Fibroblast of skin of scalp (primary cell): ENCODE measurements at places on chromosomes 4 and X.

- DNase-seq = no peak
Measured at GRCh38 chr4:4386296-4386735, 586 bp upstream of the NSG1 start.

DNA sequence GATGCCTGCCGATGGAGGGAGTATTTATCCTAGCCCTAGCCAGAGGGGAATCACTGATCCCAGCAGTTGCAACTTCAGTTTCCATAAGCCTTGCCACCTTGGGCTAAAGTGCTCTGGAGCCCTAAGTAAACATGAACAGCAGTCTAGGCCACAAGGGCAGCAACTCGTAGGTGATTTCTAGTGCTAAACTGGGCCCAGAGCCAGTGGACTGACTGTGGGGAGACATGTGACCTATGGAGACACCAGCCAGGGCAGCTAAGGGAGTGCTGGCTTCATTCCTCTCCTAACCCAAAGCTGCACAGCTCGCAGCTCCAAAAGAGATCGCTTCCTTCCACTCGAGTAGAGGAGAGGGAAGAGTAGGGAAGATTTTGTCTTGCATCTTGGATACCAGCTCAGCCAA, 120.8 kb upstream of the MAGEA10 start:
- no peak for DNase-seq

DNA sequence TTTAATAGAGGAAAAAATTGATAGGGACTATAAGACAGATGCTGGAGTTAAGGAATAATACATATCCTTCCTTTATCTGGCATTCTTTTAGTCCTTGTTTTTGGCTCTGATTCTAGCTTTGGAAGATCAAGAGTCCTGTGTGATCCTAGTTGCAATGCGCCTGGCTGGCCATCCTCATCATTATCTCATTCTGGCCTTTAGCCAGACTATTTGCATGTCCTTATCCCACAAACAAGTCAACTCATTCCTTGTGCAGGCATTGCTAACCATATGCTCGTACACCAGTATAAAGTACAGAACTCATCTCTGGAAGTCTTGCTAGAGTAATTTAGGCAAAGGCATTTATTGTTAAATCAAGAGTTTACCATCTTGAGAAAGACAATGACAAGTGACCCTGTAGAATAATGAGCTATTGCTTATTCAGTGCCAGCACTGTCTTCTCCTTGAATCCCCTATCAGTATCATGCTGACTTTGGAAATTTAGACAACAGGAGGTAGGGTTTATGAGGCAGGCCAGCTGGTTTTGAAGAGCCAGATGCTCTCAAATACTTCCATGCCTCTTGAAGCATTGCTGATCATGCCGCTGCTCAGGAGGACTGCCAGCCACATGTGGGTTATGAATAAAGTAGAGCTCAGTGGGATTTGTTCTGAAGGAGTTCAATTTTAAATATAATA, 1730.3 kb upstream of the TENM3 start:
- no peak for DNase-seq

- peak; percentile 22 for DNase-seq
Measured at GRCh38 chr4:39032218-39033085, at the start of gene TMEM156. TSS of gene TMEM156 (minus strand) at chr4:39032409. CDS start at chr4:39032313, 96 bp downstream.

GRCh38 chr4:41125558-41126311, 88.6 kb downstream of the APBB2 start:
- peak; percentile 82 for DNase-seq

DNA sequence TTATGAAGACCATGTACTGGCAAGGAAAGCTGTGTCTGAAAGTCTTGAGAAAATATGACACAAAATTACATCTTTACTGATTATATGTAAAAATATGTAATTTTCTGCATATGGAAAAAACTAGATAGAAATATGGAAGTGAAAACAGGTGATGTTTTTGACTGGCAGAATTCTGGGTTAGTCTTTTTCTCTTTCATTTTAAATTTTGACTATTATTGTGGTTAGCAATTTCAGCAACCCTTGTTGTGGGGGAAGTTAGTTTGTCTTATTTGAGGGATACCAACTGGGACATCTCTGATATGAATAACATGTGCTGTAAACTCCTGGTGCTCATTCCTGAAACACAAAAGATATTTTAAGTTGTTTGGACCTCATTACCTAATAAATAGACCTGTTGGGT, 49.9 kb upstream of the CPEB2 start:
- DNase-seq = no peak

DNA sequence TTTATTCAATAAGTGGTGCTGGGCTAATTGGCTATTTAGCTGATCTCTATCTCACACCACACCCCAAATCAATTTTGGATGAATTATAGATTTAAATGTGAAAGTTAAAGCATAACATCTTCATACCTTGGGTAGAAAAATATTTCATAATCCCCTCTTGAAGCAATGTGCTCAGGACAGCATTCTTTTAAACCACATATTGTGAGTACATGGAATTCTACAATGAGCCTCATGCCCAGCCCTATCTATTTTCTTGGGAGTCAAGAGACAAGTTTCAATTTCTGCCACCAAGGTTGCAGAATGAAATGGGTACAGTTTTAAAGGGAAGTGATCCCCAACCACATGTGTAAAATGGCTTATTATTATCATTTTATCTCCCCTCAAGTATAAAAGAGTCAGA, 30.6 kb upstream of the GPRIN3 start:
- no peak for DNase-seq

DNA sequence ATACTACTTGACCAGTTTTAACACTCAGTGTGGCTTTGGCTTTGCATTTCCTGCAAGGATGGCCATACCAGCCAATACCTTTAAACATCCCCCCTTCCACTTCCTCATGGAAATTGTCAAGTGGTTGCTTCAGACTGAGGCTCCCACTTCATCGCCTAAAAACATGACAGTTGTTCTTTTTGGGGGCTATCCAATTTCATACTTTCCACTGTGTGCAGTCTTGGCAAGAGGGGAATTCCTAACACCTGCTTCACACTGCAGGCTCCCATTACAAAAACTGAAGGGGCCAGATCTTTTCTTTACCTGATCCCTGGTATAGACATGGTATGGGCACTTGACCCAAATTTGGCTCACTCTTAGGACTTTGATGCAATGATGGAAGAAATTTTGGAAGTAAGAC, 28.5 kb upstream of the TSR2 start:
- no peak for DNase-seq

DNA sequence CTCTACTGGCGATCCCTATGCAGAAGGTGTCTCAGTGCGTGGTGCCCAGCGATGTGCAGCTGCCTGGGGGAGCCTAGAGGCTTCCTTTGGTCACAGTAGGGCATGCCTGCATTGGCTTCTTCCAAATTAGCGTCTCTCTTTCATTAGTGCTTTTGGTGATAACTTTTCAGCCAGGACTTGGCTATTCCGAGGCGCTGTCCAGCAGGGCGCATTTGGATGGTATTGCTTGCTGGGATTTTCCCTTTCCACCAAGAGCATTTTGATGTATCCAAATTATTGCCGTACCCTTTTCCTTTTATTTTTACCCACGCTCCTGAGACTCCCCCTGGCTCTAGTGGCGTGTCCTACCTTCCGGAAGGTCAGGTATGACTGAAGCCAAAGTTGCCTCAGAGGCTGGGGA, 101.4 kb downstream of the SORCS2 start:
- DNase-seq = no peak

DNA sequence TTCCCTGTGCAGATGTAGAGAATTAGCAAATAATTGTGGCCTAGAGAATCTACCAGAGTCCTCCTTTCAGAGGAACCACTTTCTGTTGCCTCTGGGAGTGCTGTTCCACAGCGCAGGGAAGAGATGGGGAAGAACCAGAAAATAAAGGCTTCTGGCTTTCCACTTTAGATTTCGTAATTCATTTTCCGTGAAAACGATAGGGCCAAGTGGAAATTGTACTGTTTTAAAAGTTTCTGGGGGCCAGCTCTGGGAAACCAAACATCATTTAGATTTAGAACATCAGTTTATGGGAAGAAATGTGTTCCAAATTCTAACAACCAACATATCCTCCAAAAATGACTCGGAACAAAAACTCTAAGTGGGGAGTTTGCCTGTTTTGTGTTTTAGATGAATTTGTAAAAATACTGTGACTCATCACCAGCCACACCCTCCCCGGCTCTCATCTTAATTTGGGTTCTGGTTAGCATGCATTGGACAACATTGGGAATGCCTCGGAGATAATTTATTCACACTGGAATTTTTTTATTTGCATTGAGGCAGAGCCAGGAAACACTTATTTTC, 65.2 kb upstream of the LNX1 start:
- DNase-seq = peak; percentile 77

GRCh38 chr4:145880355-145880960, 58.2 kb downstream of the ZNF827 start:
- no peak for DNase-seq

DNA sequence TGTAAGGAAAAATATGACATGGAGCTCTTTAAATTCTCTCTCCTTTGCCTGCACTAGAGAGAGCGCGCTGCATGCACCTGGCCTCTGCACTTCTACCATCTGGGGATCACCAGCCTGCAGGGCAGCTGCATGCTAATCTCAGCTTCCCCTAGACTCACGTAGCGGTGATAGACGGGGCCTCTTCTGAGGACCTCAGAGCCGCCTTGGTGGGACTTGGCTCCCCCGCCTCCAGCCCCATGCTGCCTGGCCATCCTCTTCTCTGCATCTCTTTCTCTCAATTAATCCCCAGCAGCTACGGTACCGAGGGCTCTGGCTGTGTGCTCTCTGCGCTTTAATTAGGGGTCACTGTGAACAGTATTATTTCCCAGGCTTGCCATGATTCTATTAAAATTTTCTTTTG, 52.8 kb upstream of the PSAPL1 start:
- no peak for DNase-seq

GRCh38 chr4:85681221-85681657, 206.3 kb downstream of the ARHGAP24 start:
- DNase-seq = peak; percentile 99

DNA sequence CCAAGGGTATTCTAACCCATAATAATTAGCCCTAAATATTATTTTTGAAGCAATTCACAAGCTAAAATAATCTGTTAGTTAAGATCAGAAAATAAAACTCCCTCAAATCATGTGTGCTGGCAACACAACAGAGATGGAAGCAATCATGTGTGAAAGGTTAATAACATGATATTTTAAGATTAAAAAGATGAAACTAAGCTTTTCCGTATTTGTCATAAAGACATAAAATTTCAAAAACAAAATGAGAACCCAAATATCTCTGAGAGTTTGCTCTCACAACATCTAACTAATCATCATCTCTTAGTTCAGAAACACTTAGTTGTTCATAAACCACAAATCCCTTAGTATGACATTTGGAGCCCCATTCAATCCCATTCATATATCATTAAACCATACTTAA, 749.1 kb downstream of the CCSER1 start:
- DNase-seq = no peak

DNA sequence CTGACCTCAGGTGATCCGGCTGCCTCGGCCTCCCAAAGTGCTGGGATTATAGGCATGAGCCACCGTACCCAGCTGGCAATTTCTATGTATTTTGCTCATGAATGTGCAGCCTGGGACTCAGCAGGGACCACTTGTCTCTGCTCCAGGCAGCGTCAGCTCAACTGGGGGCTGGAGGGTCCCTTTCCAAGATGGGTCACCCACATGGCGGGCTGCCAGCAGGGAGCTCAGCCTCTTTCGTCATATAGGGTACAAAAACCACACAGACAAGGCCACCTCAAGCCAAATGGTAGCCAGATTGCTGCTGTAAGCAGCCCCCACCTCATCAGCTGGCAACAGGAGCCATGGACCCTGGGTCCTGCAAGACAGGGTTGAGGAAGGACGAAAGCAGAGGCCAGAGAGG, 2.4 kb upstream of the CLDN24 start:
- DNase-seq = no peak

DNA sequence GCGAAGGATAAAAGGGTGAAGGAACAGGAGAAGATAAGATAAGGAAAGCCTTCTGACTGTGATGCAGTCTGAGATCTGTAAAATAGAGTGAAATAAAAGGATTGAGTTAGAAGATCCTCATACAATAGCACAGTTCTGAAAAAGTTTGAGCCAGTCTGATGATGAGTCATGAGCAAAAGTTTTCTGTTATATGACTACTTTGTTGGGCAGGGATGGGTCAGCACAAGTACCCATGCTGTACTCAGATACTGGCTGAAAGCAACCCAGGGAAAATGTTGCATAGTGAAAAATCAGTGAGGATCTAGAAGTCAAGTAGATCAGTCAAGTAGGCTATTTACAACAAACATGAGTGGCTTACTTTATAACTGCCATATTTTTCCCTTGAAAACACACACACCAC, 253.5 kb downstream of the PCDH10 start:
- DNase-seq = no peak
